ENCODE measurements at places on chromosomes 3 and 15.

- DNase-seq = no peak
Observed at GRCh38 chr3:135760581-135760980, 204.9 kb upstream of the PPP2R3A start.

GRCh38 chr3:160618878-160619277 lies 53.5 kb upstream of the KPNA4 start:
- no peak for DNase-seq

- DNase-seq = no peak
Observed at GRCh38 chr15:62940093-62940754, 102.3 kb upstream of the TPM1 start.

DNA sequence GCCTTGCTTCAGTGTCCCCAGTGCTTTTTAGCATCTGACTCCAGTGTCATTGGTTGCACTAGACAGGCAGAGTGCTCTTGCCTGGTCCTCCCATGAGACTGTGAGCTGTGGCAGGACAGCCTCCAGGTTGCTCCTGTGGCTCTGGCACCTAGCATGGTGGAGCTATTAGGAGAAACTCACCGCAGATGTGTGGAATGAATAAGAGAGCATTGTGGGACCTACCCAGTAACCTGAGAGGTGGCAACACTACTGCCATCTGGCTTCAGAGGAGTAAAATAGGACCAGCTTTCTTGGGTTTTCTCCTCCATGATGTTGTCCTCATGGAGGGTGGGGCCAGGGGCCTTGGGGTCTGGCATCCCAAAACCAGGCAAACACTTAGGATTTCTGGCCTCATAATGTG lies 183.6 kb downstream of the EPHB1 start:
- no peak for DNase-seq

GRCh38 chr3:138862531-138862923 lies 27.8 kb upstream of the PIK3CB start:
- DNase-seq = no peak

GRCh38 chr3:49721896-49722781 lies 1.6 kb downstream of the GMPPB start:
- DNase-seq = no peak

- DNase-seq = no peak
Observed at GRCh38 chr15:29770796-29771195, 51.5 kb downstream of the TJP1 start.

GRCh38 chr15:57184502-57184901 lies 191.8 kb upstream of the CGNL1 start:
- no peak for DNase-seq

- no peak for DNase-seq
Observed at GRCh38 chr3:113374078-113374477, 67.2 kb downstream of the CFAP44 start.

DNA sequence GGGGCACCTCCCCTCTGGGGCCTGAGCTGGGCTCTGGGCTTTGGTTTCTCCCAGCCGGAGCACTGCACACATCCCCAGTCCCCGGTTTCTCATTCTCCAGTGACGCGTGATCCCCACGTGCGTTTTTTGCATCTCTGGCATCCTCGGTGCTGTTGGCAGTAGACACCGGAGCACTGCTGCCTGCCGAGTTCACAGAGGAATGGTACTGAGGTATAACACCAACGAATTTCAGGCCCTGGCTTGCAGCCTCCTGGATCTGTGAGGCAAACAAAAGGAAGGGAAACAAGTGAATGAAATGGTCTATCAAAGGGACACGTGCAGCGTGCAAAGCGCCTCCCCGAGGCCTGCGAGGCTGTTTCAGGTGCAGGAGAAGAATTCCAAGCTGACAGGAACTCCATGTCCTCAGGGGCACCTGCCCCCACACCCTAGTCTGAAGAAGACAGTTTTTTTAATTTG lies 112.9 kb downstream of the OXNAD1 start:
- DNase-seq = no peak

GRCh38 chr3:150635076-150635475 lies 32.0 kb downstream of the SELENOT start:
- no peak for DNase-seq

DNA sequence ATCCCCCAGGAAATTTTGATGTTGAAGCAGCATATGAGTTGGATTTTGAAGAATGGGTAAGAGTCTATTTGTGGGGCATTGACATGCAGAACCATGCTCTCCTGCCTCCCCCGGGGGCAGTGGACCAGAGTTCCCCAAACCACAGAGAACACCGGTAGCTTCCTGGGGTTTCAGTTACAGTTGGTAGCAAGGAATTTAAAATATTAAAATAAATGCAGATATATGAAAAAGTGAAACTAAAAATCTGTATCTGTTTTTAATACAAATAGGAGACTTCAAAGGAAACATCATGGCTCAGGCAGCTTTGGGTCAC lies 37.4 kb downstream of the SLC9A9 start:
- no peak for DNase-seq

- DNase-seq = no peak
Observed at GRCh38 chr15:64754663-64755426, 20.5 kb downstream of the RBPMS2 start.

- DNase-seq = no peak
Observed at GRCh38 chr15:71295603-71296314, 180.5 kb downstream of the THSD4 start.

DNA sequence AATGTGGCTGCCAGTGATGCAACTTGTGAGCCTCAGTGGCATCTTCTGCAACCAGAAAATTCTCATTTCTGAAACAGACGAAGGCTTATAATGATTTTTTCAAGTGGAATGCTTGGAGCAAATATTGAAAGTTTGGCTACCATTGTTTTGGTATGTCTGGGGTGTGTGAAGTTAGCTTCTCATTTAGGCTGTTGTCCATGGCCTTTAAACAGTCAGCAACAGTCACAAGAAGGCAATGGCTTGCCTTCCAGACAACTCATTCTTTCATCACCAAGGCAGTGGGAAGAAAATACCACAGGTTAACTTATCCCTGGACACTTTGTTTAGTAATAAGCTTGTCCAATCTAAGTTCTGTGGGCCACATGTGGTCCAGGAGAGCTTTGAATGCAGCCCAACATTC lies 4.7 kb upstream of the BNC1 start:
- no peak for DNase-seq

GRCh38 chr3:194446172-194446571 lies 40.6 kb downstream of the ATP13A3 start:
- no peak for DNase-seq

- DNase-seq = no peak
Observed at GRCh38 chr3:13749063-13749764, 130.7 kb downstream of the WNT7A start.

GRCh38 chr3:193240850-193241706 lies at the start of gene PLAAT1:
Gene PLAAT1, plus strand, starts transcription at chr3:193241222. Its CDS starts 14,429 bp downstream, at chr3:193255651.
- DNase-seq = no peak

DNA sequence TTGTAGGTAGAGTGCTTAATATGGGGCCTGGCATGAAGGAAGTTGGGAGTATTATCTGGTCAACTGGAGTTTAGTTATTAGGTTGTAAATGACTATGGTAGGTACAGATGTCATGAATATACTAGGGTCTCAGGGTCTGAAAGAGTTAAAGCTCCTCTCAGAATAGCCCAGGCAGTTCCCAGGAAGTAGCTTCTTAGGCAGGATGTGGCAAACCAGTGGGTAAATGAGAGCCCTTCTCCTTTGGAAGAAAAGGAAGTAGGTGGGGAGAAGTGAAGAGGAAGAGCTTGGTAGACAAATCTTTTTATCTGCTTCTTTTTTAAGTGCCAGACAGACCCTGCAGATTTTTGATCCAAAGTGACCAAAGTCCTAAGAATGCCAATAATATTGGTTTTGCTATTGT lies 24.5 kb downstream of the MAP2K1 start:
- no peak for DNase-seq

GRCh38 chr3:30435861-30436331 lies 170.5 kb upstream of the TGFBR2 start:
- DNase-seq = no peak

GRCh38 chr3:125085166-125085565 lies 29.4 kb upstream of the HEG1 start:
- no peak for DNase-seq

GRCh38 chr15:63718590-63719035 lies 115.1 kb downstream of the HERC1 start:
- no peak for DNase-seq

- DNase-seq = no peak
Observed at GRCh38 chr3:195566797-195567196, 16.9 kb downstream of the APOD start.

- no peak for DNase-seq
Observed at GRCh38 chr3:114476511-114476910, 182.7 kb downstream of the TIGIT start.

- no peak for DNase-seq
Observed at GRCh38 chr15:39629371-39629770, 48.5 kb downstream of the THBS1 start.

DNA sequence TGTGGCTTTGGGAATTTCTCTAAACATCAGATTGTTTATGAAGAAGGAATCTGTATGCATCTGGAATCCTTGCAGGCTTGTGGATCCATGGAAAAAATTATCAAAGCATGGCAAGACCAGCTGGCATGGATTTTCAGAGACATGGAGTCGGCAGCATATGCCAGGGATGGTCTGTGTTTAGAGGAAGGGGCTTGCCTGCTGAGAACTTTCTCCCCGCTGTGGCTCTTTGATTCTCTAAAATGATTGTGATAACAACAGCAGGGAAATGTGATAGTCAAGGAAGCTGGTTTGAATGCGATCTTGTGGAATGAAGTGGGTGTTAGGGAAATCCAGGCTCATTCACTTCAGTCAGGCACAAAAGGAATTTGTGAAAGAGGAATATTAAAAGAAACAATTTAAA lies 245.7 kb upstream of the THRB start:
- no peak for DNase-seq

DNA sequence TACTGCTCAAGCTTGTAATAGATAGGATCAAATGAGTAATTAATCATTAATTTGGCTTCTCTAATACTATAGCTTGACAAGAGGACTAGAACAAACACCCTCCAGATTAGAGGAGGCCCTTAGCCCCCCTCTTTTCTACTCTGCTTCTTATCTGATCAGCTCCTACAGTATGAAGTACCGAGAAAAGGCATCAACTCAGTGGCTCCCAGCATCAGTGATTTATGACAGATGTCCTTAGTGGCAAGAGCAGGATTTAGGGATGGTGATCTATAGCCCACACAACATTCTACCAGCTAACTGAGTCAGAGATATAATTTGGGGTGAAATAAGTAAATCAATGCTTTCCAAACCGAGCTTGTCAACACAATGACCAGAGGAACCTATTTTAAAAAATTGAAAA lies 541.1 kb downstream of the NLGN1 start:
- no peak for DNase-seq

DNA sequence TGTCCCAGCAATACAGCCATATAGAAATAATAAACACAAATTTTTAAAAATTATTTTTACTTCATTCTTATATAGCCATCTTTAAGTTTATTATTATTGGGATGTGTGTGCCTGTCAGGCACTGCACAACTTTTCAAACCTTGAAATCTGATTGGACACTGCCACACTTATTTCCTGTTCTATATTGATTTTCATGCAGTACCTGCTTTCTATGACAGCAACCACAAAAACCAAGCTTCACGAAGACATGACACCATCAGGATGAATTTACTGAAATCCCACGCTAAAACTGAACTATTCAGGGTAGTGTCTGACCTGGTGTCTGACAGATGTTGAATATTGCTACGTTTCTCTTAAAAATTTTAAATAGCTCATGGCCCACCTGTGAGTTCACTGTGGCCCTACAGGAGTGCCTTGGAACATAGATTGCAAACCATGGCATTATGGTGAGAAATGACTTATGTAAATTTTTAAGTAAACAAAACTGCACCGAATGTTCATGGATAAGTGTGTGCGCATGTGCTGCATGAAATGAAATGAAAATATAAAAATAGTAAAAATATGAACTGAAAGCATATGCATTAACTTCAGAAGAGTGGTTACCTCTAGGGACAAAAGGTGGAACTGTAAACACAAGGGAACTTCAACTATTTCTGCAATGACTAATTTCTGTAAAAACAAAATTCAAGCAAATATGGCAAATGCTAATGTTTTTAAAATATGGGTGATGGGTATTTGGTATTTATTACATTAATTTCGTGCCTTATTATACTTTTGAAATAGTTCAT lies 152.3 kb downstream of the ZBTB20 start:
- DNase-seq = no peak

DNA sequence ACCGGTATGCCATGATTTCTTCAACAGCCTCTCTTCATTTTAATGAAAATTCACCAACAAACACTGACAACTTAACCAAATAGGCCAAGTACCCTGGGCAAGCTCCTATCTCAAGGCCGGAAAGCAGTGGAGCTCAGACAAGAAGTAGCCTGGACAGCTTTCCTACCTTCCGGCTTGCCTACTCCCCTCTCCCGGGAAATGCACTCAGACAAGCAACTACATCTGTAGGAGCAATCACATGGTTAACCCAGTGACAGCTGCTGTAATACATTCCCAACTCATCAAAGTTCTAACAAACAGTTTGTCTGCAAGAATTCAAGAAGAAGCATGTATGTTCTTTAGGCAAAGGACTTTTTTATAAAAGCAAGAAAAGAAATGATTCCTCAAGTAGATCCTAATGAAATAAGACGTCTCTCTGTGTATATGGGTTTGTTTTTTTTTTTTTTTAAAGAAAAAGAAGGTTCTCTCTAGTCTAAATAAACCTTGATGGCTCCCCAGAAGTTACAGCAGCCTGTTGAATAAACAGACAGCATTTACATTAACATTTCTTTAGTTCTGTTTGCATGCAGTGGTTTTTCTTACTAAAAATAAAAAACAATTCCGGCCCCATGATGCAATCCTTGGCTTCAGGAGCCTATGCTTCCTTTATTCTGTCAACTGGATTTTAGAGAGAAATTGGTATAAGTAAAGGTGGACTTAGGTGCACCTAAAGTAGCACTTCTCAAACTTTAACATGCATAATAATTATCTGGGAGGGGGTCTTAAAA lies 278.7 kb downstream of the NEK10 start:
- DNase-seq = no peak

GRCh38 chr3:46561511-46561910 lies 4.6 kb downstream of the LRRC2 start:
- DNase-seq = no peak

GRCh38 chr3:42381551-42382082 lies 28.8 kb downstream of the LYZL4 start:
- no peak for DNase-seq

GRCh38 chr15:58528188-58528870 lies 96.5 kb downstream of the LIPC start:
- no peak for DNase-seq

GRCh38 chr3:117814975-117815374 lies 1105.4 kb downstream of the TUSC7 start:
- no peak for DNase-seq

GRCh38 chr3:14461748-14462324 lies 59.4 kb downstream of the SLC6A6 start:
- no peak for DNase-seq

DNA sequence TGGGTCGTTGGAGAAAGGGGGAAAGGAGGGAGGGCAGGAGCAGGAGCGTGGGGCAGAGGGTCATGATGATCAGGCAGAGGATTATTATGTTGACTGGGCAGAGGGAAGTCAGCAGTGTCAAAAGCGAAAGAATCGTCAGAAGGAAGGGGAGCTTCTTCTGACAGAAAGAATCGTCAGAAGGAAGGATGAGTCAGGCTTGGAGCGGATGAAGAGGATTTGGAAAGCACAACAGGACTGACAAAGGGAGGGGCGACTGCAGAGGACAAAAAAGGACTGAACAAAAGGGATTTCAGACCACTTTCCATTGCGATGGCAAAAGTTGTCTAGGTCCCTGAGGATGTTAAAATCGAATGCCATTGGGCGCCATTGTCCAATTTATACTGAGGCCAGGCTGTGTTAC lies 1053.5 kb downstream of the SI start:
- DNase-seq = no peak

- DNase-seq = no peak
Observed at GRCh38 chr15:28984421-28985315, 98.9 kb downstream of the APBA2 start.

GRCh38 chr3:23004971-23005370 lies 198.2 kb upstream of the UBE2E2 start:
- DNase-seq = no peak
